ENCODE measurements at places on chromosomes 5 and 9. TPM values are rescaled to one million over a fixed set of nuclear protein-coding genes. Genes with fewer than 3 reads are reported as not detected.
A peak's percentile ranks its signal among the peaks of the same experiment; 100 is the strongest.

DNA sequence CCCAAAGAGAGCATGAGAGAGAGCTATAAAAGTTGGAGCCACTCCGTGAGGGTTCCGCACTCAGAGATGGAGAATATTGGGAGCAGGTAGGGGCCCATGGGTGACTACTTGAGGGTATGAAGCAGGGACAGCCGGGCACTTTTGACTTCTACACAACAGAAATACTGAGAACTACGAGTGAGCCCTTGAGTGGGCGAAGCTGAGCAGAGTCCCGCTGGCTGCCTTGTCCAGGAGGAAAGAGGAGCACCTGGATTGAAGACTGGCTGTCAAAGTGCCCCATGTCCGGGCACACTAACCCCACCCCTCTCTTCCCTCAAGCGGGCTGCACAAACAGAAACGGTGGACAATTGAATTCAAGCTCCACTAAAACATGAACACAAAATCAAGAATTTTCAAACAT lies 33.6 kb downstream of the FYB1 start:
- no peak overlapping the region for H3K4me3 ChIP-seq
- no peaks in the 10 kb centered on the region for H3K4me1 ChIP-seq
- no peak for DNase-seq
- H3K27ac ChIP-seq, result no peak overlapping the region
- H3K27me3 ChIP-seq, result no peaks in the 10 kb centered on the region
- H3K36me3 ChIP-seq, result no peaks in the 10 kb centered on the region

DNA sequence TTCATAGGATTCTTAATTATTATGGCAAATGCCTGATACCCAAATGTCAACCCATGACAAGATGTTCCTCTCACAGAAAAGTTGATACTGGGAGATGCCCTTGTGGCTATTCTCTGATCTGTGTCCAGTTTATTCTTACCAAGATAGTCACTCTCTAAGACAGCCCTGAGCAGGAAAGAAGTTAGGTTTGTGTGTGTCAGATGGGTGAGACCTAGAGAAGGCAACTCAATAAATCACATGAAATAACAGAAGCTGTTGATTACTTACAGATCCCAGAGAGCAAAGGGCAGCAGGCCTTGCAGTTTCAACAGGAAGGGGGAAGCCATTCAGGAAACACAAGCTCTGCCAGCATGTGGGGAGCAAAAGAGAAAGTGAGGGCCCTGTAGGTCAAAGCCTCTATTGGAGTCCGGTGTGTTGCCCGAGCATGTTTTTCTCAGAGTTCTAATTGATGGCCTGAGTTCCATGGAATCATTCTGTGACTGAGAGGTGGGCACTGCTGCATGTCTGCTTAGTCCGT lies 1193.7 kb upstream of the CDH18 start:
- H3K27ac ChIP-seq, result no peak overlapping the region
- H3K4me1 ChIP-seq, result no peaks in the 10 kb centered on the region
- H3K4me3 ChIP-seq, result no peak overlapping the region
- no peaks in the 10 kb centered on the region for H3K36me3 ChIP-seq

GRCh38 chr5:1983401-1983800 lies 100.7 kb upstream of the IRX4 start:
- H3K4me1 ChIP-seq, result no peaks in the 10 kb centered on the region
- no peak for DNase-seq
- no peak overlapping the region for H3K4me3 ChIP-seq
- H3K27ac ChIP-seq, result no peak overlapping the region

Gene OGN
- total RNA-seq, result 3.8 TPM

DNA sequence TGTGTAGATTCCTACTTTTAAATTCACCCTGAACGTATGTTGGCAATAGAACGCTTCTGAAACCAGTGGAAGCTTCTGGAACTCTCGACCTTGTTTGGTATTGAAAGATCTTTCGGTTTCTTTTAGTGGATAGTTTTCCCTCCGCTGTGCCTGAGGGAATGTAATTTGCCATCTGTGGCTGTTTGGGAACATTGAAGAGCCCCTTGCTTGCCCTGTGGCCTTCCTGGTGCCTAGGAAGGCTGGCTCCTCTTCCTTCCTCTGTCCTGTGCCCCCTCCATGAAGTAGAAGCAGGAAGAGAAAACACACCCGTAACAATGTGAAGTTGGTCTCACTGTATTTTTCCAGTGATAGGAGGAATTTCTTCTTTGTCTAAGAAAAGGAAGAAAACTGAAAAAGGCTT lies 274.3 kb downstream of the AOPEP start:
- no peaks in the 10 kb centered on the region for H3K27me3 ChIP-seq
- H3K4me3 ChIP-seq, result peak overlapping the region; percentile 46
- DNase-seq, result no peak
- H3K4me1 ChIP-seq, result peaks cover 8% of the 10 kb centered on the region

- H3K4me1 ChIP-seq, result no peaks in the 10 kb centered on the region
- H3K27ac ChIP-seq, result no peak overlapping the region
- H3K4me3 ChIP-seq, result no peak overlapping the region
- no peaks in the 10 kb centered on the region for H3K36me3 ChIP-seq
- no peak for DNase-seq
Observed at GRCh38 chr9:85631809-85632208, 109.9 kb downstream of the AGTPBP1 start.

DNA sequence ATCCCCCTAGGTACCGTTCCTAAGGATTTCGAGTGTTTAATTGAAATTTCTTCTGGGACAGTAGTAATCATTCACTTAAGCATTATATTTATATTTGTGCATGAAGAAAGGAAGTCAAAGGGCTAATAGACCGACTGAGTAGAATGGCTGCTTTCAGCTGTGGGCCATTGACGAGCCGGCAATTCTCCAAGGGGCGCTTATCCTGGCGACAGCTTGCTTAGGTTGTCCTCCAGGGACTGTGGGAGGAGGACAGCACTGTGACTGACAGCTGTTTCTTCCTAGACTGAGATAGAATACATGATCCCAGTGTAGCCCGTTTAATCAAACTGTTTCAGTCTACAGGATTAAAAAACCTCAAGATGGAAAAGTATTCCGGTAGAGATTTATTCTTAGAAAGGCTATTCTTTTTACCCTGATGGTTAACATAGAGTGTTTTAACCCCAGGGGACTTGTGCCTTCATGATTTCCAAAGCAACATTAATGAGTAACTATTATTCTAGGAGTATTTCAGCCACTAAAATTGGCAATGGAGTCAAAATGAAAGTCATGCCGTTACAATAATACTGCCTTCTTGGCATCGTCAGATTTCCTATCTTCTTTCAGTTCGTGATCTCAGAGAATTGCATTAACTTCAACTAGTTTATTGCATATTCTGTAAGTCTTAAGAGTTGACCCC lies 943.1 kb upstream of the WWC1 start:
- H3K27ac ChIP-seq, result no peak overlapping the region
- no peak overlapping the region for H3K4me3 ChIP-seq
- DNase-seq, result no peak
- H3K27me3 ChIP-seq, result no peaks in the 10 kb centered on the region
- no peaks in the 10 kb centered on the region for H3K36me3 ChIP-seq

- no peaks in the 10 kb centered on the region for H3K27me3 ChIP-seq
- no peak overlapping the region for H3K4me3 ChIP-seq
- H3K27ac ChIP-seq, result no peak overlapping the region
- no peaks in the 10 kb centered on the region for H3K36me3 ChIP-seq
- DNase-seq, result no peak
- H3K4me1 ChIP-seq, result no peaks in the 10 kb centered on the region
Observed at GRCh38 chr9:87878989-87879511, 3.6 kb upstream of the SPATA31E1 start.

GRCh38 chr5:155263381-155263780 lies 249.8 kb downstream of the KIF4B start:
- H3K36me3 ChIP-seq, result no peaks in the 10 kb centered on the region
- H3K27ac ChIP-seq, result no peak overlapping the region
- no peak overlapping the region for H3K4me3 ChIP-seq
- DNase-seq, result no peak

Gene SLC4A9
- total RNA-seq, result 2.5 TPM

DNA sequence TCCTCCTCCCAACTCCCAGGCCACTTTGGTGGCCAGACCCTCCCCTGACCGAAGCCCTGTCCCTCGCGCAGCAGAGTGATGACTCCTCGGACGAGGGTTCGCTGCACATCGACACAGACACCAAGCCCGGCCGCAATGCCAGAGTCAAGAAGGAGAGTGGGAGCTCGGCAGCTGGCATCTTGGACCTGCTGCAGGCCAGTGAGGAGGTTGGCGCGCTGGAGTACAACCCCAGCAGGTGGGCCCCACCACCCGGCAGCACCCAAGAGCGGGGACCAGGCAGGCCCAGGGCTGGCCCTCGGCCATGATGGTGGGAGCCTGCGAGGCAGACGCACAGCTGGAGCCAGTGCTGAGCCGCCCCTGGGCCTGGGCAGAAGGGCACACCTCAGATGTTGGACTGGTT lies 90.6 kb downstream of the PHF2 start:
- H3K4me1 ChIP-seq, result no peaks in the 10 kb centered on the region
- no peaks in the 10 kb centered on the region for H3K27me3 ChIP-seq
- no peak for DNase-seq
- H3K4me3 ChIP-seq, result no peak overlapping the region
- H3K27ac ChIP-seq, result no peak overlapping the region

Gene C5
- 4.6 TPM for total RNA-seq

DNA sequence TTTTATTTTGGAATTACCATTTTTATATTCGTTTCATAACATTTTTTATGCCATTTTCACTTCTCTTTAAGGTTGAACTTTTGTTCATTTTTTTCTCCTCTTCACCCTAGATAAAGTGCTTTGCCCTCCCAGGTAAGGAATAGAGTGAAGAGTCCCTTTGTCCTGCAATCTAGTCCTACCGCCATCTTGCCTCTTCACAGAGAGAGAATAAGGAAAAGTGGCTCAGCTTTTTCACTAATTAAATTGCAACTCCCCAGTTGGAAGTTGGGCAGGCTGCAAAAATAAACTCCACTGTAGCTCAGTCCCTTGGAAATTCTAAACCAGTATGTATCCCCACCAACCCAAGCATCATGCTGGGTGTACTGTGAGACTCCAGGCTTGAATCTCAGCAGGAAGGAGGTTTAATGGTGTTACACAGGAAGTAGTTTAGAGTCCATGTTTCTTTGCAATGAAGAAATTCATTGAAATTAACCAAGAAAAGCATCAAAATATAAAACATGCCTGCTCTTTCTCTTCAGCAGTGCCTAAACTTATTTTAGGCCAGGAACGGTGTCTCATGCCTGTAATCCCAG lies 60.3 kb upstream of the PCSK1 start:
- H3K4me3 ChIP-seq, result no peak overlapping the region
- no peaks in the 10 kb centered on the region for H3K4me1 ChIP-seq
- H3K27me3 ChIP-seq, result no peaks in the 10 kb centered on the region

Gene IL4
- total RNA-seq, result not detected

Gene ACTBL2
- 0.13 TPM for total RNA-seq

GRCh38 chr5:72557167-72558045 lies 50.2 kb upstream of the ZNF366 start:
- DNase-seq, result no peak
- H3K27me3 ChIP-seq, result no peaks in the 10 kb centered on the region
- H3K4me3 ChIP-seq, result peak overlapping the region; percentile 48
- no peaks in the 10 kb centered on the region for H3K36me3 ChIP-seq
- H3K4me1 ChIP-seq, result peaks cover 4% of the 10 kb centered on the region

- peak overlapping the region; percentile 32 for H3K27ac ChIP-seq
- peaks cover 6% of the 10 kb centered on the region for H3K4me1 ChIP-seq
- no peaks in the 10 kb centered on the region for H3K27me3 ChIP-seq
- DNase-seq, result peak; percentile 77
- no peaks in the 10 kb centered on the region for H3K36me3 ChIP-seq
Observed at GRCh38 chr9:87592554-87593358, 95.1 kb downstream of the DAPK1 start.

GRCh38 chr9:126474206-126474765 lies 139.4 kb upstream of the LMX1B start:
- no peak for DNase-seq
- no peaks in the 10 kb centered on the region for H3K27me3 ChIP-seq
- H3K36me3 ChIP-seq, result no peaks in the 10 kb centered on the region
- H3K4me3 ChIP-seq, result no peak overlapping the region
- no peak overlapping the region for H3K27ac ChIP-seq

Gene TEX48
- total RNA-seq, result not detected

GRCh38 chr9:86246752-86247161 lies 12.7 kb downstream of the C9orf153 start:
- no peak overlapping the region for H3K27ac ChIP-seq
- peak; percentile 42 for DNase-seq
- no peaks in the 10 kb centered on the region for H3K4me1 ChIP-seq
- no peaks in the 10 kb centered on the region for H3K36me3 ChIP-seq

Measured in kidney (tissue), 22 donors.